Tibial nerve (tissue), 4 donors: ENCODE measurements at places on chromosomes 3 and 15.

GRCh38 chr15:40328176-40328575 is 4.7 kb downstream of the INAFM2 start:
- DNase-seq, result no peak

- DNase-seq, result peak; percentile 47
These were observed 5.8 kb upstream of the RPL29 start for GRCh38 chr3:52001443-52001974.

DNA sequence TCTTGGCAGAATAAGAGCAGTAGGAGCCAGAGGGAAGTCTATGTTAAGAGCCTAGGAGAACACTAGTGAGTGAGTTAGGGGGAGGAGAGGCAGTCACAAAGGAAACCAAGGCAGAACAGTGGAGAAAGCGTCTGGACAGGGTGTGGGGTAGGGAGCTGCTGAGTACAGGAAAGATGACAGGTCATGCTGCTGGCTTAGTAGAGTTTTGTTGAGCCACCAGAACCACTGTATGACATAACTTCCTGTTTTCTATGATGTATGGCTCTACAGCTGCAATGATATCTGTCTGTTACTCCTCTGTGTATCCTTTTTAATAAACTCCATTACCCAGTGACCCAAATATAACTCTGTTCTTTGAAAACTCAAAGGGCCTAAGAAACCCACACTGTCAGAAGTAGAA is 10.6 kb upstream of the STT3B start:
- no peak for DNase-seq

GRCh38 chr3:182544542-182544941 is 248.8 kb upstream of the ATP11B start:
- DNase-seq, result no peak

DNA sequence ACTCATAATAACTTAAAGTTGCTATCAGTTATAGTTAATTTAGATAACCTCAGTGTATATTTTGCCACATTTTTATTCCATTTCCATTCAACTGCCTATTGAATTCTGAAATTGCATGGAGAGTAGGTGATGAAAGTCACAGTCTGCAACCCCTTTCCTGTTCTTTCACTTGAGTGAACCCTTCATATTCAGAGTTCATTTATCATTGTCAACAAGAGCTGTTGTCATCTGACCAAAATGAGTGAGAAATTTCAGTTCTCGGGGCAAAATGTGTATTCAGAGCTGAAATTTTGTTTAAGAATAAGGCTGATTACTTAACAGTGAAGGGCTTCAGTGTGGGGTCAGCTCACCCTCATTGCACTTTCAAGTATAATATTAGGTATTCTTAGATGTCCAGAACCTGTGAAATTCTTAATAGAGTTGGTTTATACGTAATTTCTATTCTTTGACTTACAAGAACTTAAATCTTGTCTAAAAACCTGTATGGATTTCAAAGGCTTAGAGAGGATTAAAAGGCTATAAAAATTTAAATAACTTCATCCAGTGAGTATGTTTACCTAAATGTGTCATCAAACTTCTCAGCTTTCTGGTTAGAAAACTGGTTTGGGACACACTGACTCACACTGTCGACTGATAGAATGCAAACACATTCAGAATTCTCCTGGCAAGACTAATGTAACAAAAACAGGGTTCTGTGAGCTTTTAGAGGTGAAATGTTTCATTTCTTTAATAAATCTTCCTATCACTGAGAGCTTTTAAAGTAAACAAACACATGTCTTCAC is 92.2 kb downstream of the CMSS1 start:
- no peak for DNase-seq

DNA sequence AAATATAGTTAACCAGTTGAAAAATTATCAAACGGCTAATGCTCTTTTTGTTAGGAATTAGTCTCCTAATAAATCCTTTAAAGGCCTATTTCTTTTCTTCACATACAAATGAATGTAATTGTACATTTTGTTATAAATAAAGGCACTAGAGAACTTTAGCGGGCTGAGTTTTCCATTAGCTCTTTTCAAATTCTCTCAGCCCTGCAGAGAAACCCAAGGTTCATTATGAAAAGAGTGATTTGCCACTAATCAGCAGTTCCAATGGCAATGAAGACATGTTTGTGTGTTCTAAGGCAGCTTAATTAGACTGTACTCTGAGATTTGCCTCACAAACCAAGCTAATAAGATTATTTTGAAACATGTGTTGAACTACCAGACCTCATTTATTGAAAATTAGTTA is 64.6 kb upstream of the P2RY1 start:
- no peak for DNase-seq

GRCh38 chr3:19221081-19221480 is 72.8 kb downstream of the KCNH8 start:
- no peak for DNase-seq
